T-cell (primary cell): ENCODE measurements at places on chromosomes 16 and 17.

GRCh38 chr16:20393801-20394577 is 10.5 kb downstream of the PDILT start:
- H3K27ac ChIP-seq: no peak overlapping the region
- DNase-seq: no peak
- no peaks in the 10 kb centered on the region for H3K4me1 ChIP-seq
- H3K36me3 ChIP-seq: no peaks in the 10 kb centered on the region

DNA sequence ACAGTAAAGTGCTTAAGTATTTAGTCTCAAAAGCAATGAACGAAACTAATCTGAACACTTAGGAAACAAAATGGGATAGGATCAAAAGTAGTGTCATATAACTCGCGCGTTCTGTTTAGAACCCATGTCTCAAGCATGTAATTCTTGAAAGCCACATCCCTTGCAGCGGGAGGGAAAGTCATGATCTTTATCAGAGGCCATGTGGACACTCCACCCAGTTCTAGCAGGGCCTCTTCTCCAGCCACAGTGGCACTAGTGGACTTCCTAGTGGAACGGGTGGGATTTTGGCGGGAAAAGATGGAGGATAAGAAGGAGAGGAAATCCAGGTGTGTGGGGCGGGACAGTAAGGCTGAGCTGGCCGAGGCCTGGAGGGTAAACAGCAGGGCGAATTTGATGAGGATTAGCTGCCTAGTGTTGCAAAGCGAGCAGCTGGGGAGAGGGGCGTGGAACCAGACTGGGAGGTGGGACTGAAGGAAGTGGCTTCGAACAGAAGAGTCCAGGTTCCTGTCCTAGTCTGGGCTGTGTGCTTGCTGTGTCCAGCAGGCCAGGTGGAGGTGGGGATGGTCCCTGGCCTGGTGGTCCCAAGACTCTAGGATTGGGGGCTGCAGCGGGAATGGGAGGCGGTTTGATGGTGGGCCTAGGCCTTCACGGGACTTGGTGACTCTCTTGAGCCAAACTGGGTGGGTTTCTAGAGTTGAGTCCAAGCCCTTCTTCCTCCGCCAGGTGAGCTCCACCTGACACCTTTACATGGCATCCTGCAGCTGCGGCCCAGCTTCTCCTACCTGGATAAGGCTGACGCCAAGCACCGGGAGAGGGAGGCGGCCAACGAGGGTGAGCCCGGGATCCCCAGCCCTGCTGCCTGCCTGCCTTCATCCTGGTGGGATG is 15.9 kb downstream of the POLR3E start:
- no peak overlapping the region for H3K4me3 ChIP-seq
- peaks cover 86% of the 10 kb centered on the region for H3K36me3 ChIP-seq
- H3K27ac ChIP-seq: no peak overlapping the region
- no peaks in the 10 kb centered on the region for H3K4me1 ChIP-seq

- no peaks in the 10 kb centered on the region for H3K36me3 ChIP-seq
- H3K4me1 ChIP-seq: no peaks in the 10 kb centered on the region
- H3K4me3 ChIP-seq: no peak overlapping the region
- H3K27me3 ChIP-seq: no peaks in the 10 kb centered on the region
- no peak overlapping the region for H3K27ac ChIP-seq
Observed at GRCh38 chr17:79027274-79027924, 3.4 kb downstream of the C1QTNF1 start.

- H3K4me3 ChIP-seq: peak overlapping the region; percentile 70
- no peak for DNase-seq
- H3K27ac ChIP-seq: peak overlapping the region; percentile 25
- no peaks in the 10 kb centered on the region for H3K27me3 ChIP-seq
Observed at GRCh38 chr16:1942047-1942809, 771 bp downstream of the MSRB1 start.

DNA sequence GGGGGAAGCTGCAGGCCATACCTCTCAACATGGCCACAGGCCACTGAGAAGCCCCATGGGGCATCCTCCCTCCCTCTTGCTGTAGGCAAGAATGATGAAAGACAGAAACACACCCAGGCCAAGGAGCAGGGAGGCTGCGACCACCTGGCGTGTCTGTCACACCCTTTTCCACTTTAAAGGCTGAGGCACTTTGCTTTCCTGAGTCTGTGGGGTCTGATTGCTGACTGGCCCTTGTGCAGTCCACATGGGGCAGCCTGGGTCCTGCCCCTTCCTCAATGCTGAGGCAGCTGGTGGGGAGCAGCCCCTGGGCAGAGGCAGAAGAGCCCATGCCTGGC is 8.7 kb downstream of the TMEM204 start:
- peaks cover 78% of the 10 kb centered on the region for H3K36me3 ChIP-seq
- DNase-seq: no peak
- H3K27ac ChIP-seq: no peak overlapping the region
- no peaks in the 10 kb centered on the region for H3K27me3 ChIP-seq

- H3K4me3 ChIP-seq: peak overlapping the region; percentile 60
- H3K36me3 ChIP-seq: peaks cover 51% of the 10 kb centered on the region
- H3K4me1 ChIP-seq: peaks cover 39% of the 10 kb centered on the region
- peak; percentile 66 for DNase-seq
Observed at GRCh38 chr17:4945176-4945943, 3.0 kb downstream of the PFN1 start.

- H3K27me3 ChIP-seq: peaks cover 6% of the 10 kb centered on the region
- H3K4me3 ChIP-seq: no peak overlapping the region
- no peak overlapping the region for H3K27ac ChIP-seq
- no peaks in the 10 kb centered on the region for H3K36me3 ChIP-seq
Observed at GRCh38 chr16:11423315-11424117, 78.3 kb downstream of the RMI2 start.

- H3K27me3 ChIP-seq: no peaks in the 10 kb centered on the region
- no peak overlapping the region for H3K27ac ChIP-seq
- H3K36me3 ChIP-seq: no peaks in the 10 kb centered on the region
Observed at GRCh38 chr16:86676254-86676670, 97.9 kb downstream of the FOXL1 start.

DNA sequence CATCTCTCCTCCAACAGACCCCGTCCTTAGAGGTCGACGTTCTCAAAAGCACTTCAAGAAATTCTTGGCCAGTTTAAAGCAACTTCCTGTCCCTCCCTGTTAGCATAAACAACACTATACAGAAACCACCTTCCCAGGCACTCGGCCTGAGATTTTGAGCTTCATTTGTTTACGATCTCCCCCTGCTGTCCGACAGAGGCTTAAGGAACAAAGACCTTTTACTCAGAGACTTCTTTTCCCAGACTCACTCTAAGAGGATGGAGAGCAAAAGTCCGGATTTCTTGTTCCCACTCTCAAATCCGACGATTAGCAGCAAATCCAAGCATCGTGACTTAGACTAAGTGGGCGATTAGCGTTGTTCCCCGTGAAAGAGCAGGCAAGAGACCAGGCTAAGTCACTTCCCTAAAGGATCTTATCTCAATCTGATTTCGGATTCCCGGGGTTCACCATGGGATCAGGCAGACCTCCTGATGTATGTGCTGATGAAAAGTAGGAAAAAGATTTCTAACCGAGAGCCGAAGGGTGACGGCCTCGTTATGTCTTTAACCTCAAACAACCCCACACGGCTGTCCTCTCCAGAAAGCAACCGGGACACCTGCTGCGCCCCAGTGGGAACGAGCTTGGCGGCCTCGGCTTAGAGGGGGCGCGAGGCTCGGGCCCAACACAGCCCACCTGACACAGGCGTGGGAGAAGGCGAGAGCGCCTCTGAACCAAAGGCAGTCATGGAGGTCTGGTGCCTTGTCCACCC is 598 bp downstream of the INPP5K start:
- peak; percentile 49 for DNase-seq
- peak overlapping the region; percentile 87 for H3K4me3 ChIP-seq
- H3K36me3 ChIP-seq: peaks cover 45% of the 10 kb centered on the region
- H3K4me1 ChIP-seq: peaks cover 6% of the 10 kb centered on the region

GRCh38 chr16:49366669-49367068 is 6.9 kb upstream of the C16orf78 start:
- no peaks in the 10 kb centered on the region for H3K4me1 ChIP-seq
- H3K36me3 ChIP-seq: no peaks in the 10 kb centered on the region
- no peak overlapping the region for H3K4me3 ChIP-seq
- no peak for DNase-seq
- H3K27me3 ChIP-seq: peaks cover 4% of the 10 kb centered on the region

GRCh38 chr17:48012654-48013053 is 24.9 kb downstream of the COPZ2 start:
- H3K36me3 ChIP-seq: no peaks in the 10 kb centered on the region
- H3K27me3 ChIP-seq: peaks cover 60% of the 10 kb centered on the region
- no peak overlapping the region for H3K27ac ChIP-seq

DNA sequence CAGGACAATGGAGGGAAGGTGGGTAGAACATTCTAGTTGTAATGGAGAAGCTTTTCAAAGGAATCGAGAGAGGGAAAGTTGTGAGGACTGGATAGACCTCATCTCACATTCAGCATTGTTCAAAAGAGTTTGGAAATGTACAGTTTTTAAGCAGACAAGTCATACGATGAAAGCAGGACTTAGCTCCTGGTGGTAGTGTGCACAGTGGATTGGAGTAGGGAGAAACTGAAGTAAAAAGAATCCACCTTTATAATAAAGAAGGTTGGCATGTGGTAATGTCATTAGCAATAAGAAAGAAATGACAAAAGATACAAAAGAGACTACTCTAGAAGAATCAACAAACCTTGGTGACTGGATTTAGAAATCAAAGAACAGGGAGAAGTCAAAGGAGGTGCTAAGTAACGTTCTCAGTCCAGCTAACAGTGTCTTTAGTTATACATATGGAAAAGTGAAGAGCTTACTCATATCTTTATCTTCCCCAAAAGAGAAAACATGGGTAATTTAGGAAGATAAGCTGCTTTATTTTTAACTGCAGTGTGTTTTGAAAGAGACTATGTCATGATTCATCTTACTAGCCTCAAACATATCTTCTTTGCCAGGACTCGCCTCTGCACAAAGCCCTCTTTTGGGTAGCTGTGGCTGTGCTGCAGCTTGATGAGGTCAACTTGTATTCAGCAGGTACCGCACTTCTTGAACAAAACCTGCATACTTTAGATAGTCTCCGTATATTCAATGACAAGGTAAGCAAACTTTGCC is 18.7 kb upstream of the EVI2A start:
- no peaks in the 10 kb centered on the region for H3K27me3 ChIP-seq
- H3K4me3 ChIP-seq: no peak overlapping the region
- DNase-seq: no peak
- no peaks in the 10 kb centered on the region for H3K4me1 ChIP-seq
- H3K27ac ChIP-seq: no peak overlapping the region
- peaks cover 25% of the 10 kb centered on the region for H3K36me3 ChIP-seq

DNA sequence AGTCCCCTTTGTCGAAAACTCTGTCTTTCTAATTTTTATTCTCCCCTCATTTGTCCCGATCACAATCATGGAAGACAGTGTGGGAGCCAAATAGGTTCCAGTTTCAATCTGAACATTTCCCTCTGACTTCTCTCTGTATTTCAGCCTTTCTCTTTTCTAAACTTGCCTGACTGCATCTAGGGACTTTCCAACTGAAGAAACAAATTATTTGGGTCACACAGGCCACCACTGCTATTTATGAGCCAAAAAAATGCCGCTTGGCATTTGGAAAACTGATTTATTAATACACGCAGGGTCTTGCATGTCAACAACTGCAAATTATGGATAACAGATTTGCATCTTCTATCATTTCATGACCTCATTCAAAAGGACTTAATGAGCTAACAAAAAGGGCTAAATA is 55.2 kb upstream of the ELAC2 start:
- H3K4me3 ChIP-seq: no peak overlapping the region
- no peak overlapping the region for H3K27ac ChIP-seq
- H3K4me1 ChIP-seq: no peaks in the 10 kb centered on the region

- no peak for DNase-seq
- no peak overlapping the region for H3K4me3 ChIP-seq
- H3K27ac ChIP-seq: no peak overlapping the region
- H3K4me1 ChIP-seq: no peaks in the 10 kb centered on the region
- no peaks in the 10 kb centered on the region for H3K36me3 ChIP-seq
Observed at GRCh38 chr17:72099919-72100318, 20.9 kb upstream of the SOX9 start.

- no peak for DNase-seq
- no peaks in the 10 kb centered on the region for H3K27me3 ChIP-seq
- H3K27ac ChIP-seq: no peak overlapping the region
- peak overlapping the region; percentile 39 for H3K4me3 ChIP-seq
- H3K36me3 ChIP-seq: no peaks in the 10 kb centered on the region
- peaks cover 20% of the 10 kb centered on the region for H3K4me1 ChIP-seq
Observed at GRCh38 chr17:65593855-65594845, 32.7 kb upstream of the AXIN2 start.

- no peak overlapping the region for H3K27ac ChIP-seq
- peaks cover 9% of the 10 kb centered on the region for H3K36me3 ChIP-seq
- H3K27me3 ChIP-seq: peaks cover 21% of the 10 kb centered on the region
- no peak overlapping the region for H3K4me3 ChIP-seq
Observed at GRCh38 chr17:44354582-44355561, 8.8 kb downstream of the FAM171A2 start.

GRCh38 chr17:82848022-82848592 is 8.3 kb upstream of the ZNF750 start:
- H3K27me3 ChIP-seq: no peaks in the 10 kb centered on the region
- no peak overlapping the region for H3K4me3 ChIP-seq
- peak; percentile 42 for DNase-seq
- H3K36me3 ChIP-seq: peaks cover 4% of the 10 kb centered on the region
- peaks cover 2% of the 10 kb centered on the region for H3K4me1 ChIP-seq

GRCh38 chr16:35533683-35534082 is 2074.3 kb downstream of the TP53TG3F start:
- H3K4me1 ChIP-seq: no peaks in the 10 kb centered on the region
- no peak overlapping the region for H3K27ac ChIP-seq
- H3K36me3 ChIP-seq: no peaks in the 10 kb centered on the region
- no peak overlapping the region for H3K4me3 ChIP-seq

GRCh38 chr16:3879258-3879886 is 1.1 kb downstream of the CREBBP start:
- peak overlapping the region; percentile 93 for H3K4me3 ChIP-seq
- no peak for DNase-seq
- peaks cover 8% of the 10 kb centered on the region for H3K36me3 ChIP-seq
- peaks cover 31% of the 10 kb centered on the region for H3K4me1 ChIP-seq
- peaks cover 16% of the 10 kb centered on the region for H3K27me3 ChIP-seq

GRCh38 chr16:2486645-2487516 is 12.0 kb downstream of the TBC1D24 start:
- no peak overlapping the region for H3K4me3 ChIP-seq
- H3K27ac ChIP-seq: peak overlapping the region; percentile 53
- H3K27me3 ChIP-seq: no peaks in the 10 kb centered on the region
- H3K36me3 ChIP-seq: no peaks in the 10 kb centered on the region

DNA sequence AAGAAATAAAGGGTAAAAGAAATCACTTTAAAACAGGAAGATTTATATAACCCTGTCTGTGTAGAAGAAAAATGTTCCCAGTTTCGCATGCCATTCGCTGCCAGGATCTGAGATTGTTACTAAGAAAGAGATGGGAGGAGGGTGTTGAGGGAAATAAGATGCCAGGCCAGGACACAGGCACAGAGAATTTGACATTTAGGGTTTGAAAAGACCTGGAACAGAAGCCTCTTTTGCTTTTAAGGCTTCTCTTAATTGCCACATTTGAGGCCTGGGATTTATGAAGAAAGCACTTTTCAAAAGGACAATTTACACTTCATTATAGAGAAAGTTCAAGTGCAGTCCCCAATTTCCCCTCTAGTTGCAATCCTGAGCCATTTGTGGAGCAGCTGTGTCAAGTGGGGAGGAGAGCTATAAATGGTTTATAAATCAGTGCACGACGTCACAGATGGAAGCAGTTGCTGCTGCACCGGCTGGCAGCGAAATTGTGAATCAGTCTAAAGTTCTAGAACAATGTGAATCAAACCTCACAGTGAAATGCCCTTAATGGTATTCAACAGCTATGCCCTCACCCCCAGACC is 26.5 kb upstream of the C16orf87 start:
- H3K4me3 ChIP-seq: no peak overlapping the region
- DNase-seq: no peak
- no peak overlapping the region for H3K27ac ChIP-seq
